ENCODE measurements at places on chromosomes 5 and 9. TPM values are rescaled to one million over a fixed set of nuclear protein-coding genes. Genes with fewer than 3 reads are reported as not detected.

SLC22A4 gene
- total RNA-seq, result 0.25 TPM

MSANTD3 gene
- total RNA-seq, result 11.4 TPM

TAF11L5 gene
- not detected for total RNA-seq

MAP1B gene
- 0.07 TPM for total RNA-seq

APBA1 gene
- total RNA-seq, result 12.8 TPM

FRRS1L gene
- not detected for total RNA-seq

C9 gene
- not detected for total RNA-seq
